ENCODE measurements at places on chromosomes 12 and 14. TPM values are rescaled to one million over a fixed set of nuclear protein-coding genes. Genes with fewer than 3 reads are reported as not detected.

SLC25A47 gene
- not detected for polyA plus RNA-seq

HAL gene
- polyA plus RNA-seq: 1.5 TPM

NOXRED1 gene
- polyA plus RNA-seq: 4.0 TPM

VWF gene
- polyA plus RNA-seq: 8.2 TPM

INSM2 gene
- not detected for polyA plus RNA-seq

PRICKLE1 gene
- 48.6 TPM for polyA plus RNA-seq

MYBPC1 gene
- not detected for polyA plus RNA-seq

CD163L1 gene
- 2.2 TPM for polyA plus RNA-seq

SSPN gene
- polyA plus RNA-seq: 13.0 TPM

LTBP2 gene
- polyA plus RNA-seq: 2.3 TPM

CLEC2A gene
- polyA plus RNA-seq: not detected

PELI2 gene
- 28.3 TPM for polyA plus RNA-seq

IL31 gene
- polyA plus RNA-seq: not detected

LRTM2 gene
- 0.62 TPM for polyA plus RNA-seq

BDKRB1 gene
- polyA plus RNA-seq: 0.52 TPM

KCNK13 gene
- polyA plus RNA-seq: 0.15 TPM

GLT8D2 gene
- 11.0 TPM for polyA plus RNA-seq

FOXM1 gene
- 46.4 TPM for polyA plus RNA-seq

SLC7A8 gene
- 92.4 TPM for polyA plus RNA-seq

PNN gene
- polyA plus RNA-seq: 242 TPM

KRT6C gene
- not detected for polyA plus RNA-seq

ERP29 gene
- polyA plus RNA-seq: 151 TPM

OTOGL gene
- 0.95 TPM for polyA plus RNA-seq

PRB2 gene
- polyA plus RNA-seq: 1.5 TPM
